Foreskin keratinocyte (primary cell): ENCODE measurements at places on chromosomes 6 and 20.

DNA sequence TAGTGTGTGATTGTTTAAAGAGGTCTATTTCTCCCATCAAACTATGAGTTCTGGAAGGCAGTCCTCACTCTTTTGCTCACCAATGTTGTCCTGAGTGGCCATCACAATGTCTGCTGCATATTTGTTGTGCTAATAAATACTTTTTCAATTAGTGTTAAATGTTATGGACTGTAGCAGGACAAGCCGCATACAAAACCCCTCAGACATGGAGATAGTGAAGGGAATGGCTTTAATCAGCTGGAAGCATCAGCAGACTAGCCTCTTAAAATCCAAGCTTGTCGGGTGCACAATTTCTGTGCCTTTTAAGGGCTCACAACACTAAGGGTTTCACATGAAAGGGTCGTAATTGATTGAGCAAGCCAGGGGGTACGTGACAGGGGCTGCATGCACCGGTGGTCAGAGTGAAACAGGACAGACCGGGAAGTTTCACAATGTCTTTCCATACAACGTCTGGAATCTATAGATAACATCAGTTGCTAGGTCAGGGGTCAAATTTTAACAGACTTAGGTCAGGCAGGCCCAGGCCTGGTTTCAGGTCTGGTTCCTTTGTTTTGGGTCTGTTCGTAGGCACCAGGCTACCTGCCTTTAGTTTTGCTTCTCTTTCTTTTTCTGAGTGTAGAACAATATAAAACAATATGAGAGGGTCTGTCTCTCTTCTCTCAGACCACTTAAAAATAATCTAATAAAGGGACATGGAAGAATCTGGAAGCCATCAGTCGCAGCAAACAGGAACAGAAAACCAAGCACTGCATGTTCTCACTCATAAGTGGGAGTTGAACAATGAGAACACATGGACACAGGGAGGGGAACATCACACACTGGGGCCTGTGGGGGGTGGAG is 327.6 kb upstream of the HTR1E start:
- DNase-seq, result no peak

DNA sequence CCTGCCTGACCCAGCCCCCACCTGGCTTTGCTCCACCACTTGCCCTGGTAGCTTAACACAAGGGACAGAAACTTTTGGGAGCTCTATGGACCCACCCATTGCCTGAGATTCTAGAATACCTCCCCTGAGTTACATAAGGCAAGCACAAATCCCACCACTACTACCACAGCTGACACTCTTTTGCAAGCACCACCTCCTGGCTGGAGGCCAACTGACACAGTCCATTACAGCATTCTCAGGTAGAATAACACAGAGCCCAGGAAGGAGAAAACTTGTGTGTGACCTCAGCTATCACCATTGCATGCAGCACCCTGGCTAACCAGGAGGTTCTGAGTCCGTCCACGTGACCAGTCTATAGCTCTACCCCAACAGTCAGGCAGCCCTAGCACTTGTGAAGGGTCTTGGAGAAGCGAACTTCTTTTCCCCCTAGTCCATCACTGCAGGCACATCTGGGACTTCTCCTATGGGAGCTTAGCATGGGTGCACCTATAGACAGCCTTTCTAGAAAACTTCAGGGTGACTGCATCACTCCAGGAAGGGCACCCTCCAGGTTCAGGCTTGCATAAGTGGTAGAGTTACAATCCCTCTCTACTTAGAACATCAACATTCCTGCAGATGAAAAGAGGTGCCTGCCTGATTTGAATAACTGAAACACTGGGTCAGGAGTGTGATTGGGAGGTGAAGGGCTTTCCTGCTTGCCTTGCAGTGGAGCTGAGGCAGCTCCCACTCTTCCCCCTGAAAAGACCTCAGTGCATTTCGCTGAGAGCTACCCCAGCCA is 30.1 kb downstream of the CITED2 start:
- DNase-seq, result no peak

DNA sequence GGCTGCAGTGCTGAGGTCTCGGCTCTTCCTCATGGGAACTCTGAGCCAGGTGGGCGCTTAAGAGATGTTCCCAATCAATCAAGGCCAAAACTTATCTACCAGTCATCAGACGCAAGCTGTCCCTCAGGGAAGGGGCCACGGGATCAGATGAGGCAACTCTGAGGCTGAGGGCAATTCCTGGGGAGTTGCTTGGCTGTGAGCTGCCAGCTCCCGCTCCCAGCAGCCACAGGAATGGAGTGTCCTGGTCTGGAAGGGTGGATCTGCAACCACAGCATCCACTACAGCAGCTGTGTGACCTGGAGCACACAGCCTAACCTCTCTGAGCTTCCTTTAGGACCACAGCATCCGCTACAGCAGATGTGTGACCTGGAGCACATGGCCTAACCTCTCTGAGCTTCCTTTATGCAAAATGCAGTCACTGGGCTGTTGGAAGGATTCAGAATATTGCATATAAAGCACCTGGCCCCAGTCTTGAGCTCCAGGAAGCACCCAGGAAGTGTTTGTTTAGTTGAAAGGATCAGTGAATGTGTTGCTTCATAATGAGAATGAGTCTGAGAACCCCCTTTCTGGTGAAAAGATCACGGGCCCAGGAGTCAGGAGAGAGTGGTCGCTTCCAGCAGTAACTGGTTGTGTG is 60.9 kb downstream of the TFAP2C start:
- DNase-seq, result peak; percentile 51

- DNase-seq, result no peak
Observed at GRCh38 chr6:15457121-15457650, 205.6 kb downstream of the DTNBP1 start.

DNA sequence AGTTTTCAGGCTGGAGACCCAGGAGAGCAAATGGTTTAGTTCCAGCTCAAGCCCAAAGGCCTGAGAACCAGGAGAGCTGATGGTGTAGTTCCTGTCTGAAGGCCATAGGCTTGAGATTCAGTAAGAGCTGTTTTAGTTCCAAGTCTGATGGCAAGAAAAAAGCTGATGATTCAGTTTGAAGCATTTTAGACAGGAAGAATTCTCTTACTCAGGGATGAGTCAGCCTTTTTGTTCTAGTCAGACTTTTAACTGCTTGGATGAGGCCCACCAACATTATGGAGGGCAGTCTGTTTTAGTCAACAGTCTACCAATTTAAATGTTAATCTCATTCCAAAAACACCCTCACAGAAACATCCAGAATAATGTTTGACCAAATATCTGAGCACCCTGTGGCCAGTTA is 2.5 kb downstream of the ZSCAN26 start:
- peak; percentile 87 for DNase-seq

DNA sequence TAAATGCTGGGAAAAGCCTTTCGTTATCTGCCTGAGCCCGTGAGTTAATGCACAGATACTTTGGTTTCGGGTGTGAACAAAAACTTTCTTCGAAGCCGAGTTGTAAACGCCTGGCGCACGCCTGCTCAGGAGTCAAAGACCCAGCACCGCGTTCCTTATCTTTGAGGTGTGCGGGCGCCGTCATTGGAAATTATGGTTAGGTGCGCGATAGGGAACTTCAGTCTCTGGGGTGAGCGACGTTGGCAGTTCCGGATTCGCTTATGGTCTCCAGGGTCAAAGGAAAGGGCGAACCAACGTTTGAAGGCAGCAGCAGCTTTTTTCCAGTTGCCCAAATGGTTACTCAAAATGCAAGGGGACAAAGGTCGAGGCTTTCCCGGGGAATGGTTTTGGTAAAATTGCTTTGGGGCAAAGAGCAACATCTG is 853 bp downstream of the SLC22A3 start:
- DNase-seq, result peak; percentile 48

DNA sequence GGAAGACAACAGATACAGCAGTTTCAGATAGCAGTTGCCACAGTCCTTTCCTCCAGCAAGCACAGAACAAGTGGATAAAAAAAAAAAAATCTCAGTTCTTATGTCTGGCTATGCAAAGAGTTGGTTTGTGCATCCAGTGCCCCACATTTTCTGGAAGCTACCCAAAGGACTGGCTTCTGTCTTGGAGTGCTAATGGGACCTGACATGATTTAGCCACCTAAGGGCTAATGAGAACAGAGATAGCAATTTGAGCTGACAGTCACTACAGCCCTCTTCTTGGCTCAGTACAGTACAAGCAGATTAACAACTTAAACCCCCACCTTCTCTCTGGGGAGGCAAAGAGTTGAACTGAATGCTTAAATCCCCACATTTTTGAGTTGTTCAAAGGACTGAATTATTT is 976.8 kb downstream of the TBC1D32 start:
- no peak for DNase-seq

- no peak for DNase-seq
Observed at GRCh38 chr20:57600320-57601210, 19.7 kb downstream of the ZBP1 start.

- no peak for DNase-seq
Observed at GRCh38 chr6:149056777-149057463, 260.6 kb upstream of the TAB2 start.

- DNase-seq, result no peak
Observed at GRCh38 chr20:10788055-10788454, 114.3 kb upstream of the JAG1 start.

DNA sequence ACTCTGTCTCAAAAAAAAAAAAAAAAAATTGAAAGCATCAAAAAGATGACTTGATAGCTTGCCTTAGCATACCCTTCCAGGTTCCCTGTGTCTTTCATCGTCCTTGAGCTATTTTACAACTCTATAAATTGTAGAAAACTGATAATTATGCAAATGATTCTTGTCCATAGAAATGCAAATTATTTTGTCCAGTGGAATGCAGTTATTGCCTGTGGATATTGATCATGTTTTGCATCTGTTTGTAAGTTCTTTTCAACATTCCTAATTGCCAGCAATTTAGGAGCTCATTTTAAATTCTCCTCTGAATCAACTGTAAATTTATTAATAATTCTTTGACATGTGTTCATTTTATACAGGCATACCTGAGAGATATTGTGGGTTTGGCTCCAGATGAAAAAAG is 7.1 kb upstream of the ATP9A start:
- DNase-seq, result no peak

- no peak for DNase-seq
Observed at GRCh38 chr6:68756454-68757375, 121.6 kb downstream of the ADGRB3 start.

GRCh38 chr20:44384423-44385027 is 29.0 kb downstream of the HNF4A start:
- peak; percentile 51 for DNase-seq

DNA sequence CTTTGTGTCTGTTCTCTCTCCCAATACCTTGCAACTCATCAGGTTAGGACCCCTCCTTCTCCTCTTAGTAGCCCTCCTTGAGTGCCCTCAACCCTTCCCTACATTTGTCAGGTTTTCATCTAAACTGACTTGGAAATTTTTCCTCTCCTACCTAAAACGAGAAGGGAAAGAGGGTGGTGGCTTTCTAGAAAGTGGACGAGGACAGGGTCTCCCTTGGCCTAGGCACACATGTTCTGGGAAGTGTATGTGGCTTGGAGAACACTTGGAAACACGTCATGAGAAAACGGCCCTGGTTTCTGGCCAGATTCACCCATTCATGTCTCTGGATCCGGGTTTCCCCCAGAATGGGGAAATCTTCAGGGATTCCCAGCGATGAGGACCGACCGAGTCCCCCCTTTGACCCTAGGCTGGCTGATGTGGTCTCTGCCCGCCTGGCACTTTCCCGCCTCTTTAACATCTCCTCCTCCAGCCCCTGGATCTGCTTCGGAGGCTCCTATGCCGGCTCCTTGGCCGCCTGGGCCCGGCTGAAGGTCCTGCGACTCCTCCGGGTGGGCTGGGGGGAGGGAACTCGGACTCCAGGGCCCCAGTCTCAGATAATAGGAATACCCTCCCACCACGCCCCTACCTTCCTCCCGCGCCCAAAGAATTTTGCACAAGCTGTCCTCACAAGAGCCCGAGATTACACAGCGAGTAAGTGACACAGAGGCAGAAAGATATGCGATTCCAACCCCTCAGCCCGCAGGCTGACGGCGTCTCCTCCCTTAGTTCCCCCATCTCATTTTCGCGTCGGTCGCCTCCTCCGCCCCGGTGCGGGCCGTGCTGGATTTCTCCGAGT is 3.0 kb downstream of the PRSS16 start:
- no peak for DNase-seq

- no peak for DNase-seq
Observed at GRCh38 chr6:155100087-155100486, 105.0 kb downstream of the TIAM2 start.

GRCh38 chr6:93789532-93789931 is 370.2 kb upstream of the EPHA7 start:
- no peak for DNase-seq

DNA sequence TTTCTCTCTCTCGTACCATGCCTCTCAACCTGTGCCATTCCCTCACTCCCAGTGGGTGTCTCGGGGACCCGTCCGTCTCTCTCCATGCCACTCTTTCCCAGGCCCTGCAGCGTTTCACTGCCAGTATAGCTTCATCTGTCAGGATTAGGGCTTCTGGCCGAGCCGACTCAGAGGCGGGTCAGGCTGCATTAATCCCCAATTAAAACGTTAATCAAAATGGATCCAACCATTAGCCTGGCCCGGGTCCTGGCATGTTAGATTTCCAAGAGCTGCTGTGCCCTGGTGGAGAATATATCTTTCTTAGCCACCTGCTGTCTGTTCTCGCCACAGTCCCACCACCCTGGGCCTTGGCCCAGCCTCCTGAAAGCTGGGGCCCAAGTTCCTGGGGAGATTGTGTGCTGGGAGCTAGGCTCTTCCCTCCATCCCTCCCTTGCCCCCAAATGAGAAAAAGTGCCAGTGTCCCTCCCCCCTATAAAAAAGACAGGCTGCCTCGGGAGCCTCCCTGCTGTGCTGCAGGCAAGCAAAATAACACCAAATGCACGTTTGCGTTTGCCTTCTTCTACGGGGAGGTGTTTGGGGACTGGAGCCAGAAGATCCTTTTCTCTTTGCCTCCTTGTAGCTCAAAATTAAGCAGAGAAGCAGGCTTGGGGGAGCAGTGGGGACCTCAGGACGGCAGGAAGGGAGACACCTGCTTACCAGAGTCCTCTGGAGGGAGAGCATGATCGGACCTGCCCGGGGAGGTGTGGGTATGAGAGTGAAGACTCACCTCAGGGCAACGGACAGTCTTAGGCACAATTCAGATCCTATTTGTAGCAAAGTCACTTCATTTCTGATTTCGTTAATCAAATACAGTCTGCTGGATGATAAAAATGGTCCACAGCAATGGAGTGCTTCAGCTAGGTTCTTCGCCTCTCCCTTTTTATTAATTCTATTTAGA is 3.0 kb downstream of the KCNG1 start:
- no peak for DNase-seq

DNA sequence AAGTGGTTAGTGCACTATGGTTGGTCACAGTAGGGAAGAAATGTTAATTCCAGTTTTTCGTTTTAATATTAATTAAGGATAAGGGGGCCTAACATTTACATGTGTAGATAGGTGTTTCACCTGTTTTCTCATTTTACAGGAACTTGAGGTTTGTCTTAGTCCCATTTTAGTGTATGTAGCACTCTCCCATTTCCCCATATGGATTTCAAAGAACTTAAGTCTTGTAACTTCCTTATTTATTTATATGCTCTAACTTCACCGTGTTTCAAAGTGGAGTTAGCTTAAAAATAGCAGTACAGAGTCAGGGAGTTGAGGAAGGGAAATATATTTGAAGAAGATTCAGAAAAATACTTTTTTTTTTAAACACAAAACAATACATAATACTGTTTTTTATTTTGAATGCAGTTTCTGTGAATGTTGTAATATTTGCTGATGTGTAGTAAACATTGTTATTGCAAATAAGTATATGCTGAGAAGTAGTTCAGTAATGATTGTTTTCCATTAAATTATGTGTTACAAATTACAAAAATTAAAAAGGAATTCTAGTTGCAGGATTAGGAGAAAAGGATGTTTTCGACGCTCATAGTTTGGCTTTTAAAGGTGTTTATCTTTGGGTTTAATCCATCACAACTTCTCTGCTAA is 3.5 kb downstream of the SCAF8 start:
- no peak for DNase-seq
